ENCODE measurements at places on chromosomes 4 and X. TPM values are rescaled to one million over a fixed set of nuclear protein-coding genes. Genes with fewer than 3 reads are reported as not detected.

- no peak for DNase-seq
Observed at GRCh38 chr4:6575503-6576240, 683 bp downstream of the MAN2B2 start.

The MTMR1 gene
- 23.1 TPM for polyA plus RNA-seq

GRCh38 chr4:24589448-24589847 is 5.1 kb upstream of the DHX15 start:
- no peak for DNase-seq

DNA sequence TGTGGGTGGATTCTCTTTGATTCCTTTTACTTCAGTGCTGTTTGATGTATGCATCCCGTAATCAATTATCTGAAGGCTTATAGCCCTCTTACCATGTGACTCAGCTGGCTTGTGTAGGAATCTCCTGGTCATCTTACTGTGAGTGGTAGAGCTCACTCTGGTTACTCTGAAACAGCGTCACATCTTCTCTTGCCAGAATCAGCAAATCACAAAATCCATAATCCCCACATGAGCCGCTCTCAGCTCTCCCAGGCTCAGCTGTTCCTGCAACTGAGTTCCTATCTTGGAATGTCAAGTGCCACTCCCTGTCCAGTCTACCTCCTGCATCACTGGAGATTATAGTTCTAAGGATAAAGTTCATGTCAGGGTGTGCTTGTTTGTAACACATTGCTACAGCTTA is 278.0 kb downstream of the FBXO8 start:
- DNase-seq, result no peak

The EDA2R gene
- 2.6 TPM for polyA plus RNA-seq

The HTN1 gene
- 2.7 TPM for polyA plus RNA-seq

Measured in thymus (tissue), 14 donors.